Esophagus muscularis mucosa (tissue), 4 donors: ENCODE measurements at places on chromosomes 1 and 21. TPM values are rescaled to one million over a fixed set of nuclear protein-coding genes. Genes with fewer than 3 reads are reported as not detected.

GRCh38 chr1:17139637-17140036 lies 20.4 kb upstream of the PADI2 start:
- no peak for DNase-seq

- peak; percentile 98 for DNase-seq
These were observed at the start of gene COA6 for GRCh38 chr1:234373064-234373958. COA6 (plus strand) TSS chr1:234373456; CDS start chr1:234373467, 11 bp downstream.

GRCh38 chr1:63198871-63199394 lies 123.4 kb upstream of the FOXD3 start:
- no peak for DNase-seq

DNA sequence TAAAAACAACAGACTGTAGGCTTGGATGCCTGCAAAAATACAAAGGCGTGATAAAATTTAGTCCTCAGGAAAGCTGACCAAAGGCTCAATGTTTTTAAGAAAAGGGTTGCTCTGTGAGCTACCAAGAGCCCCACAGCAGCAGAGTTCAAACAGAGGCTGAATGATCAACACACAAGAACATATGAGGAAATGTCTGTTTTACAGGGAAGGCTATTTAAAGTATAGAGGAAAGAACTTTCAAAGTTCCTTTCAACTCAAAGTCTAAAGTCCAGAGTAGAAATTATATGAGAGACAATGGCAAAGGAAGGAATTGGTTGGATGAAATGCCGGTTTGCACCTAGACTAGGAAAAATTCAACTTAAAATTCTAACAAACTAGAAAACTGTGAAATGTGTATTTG lies 8.6 kb downstream of the CLSTN1 start:
- DNase-seq = no peak

C1orf105 gene
- not detected for total RNA-seq

- no peak for DNase-seq
These were observed 115.7 kb downstream of the CENPF start for GRCh38 chr1:214718724-214719123.

GRCh38 chr1:199184180-199184579 lies 545.3 kb downstream of the PTPRC start:
- no peak for DNase-seq

DNA sequence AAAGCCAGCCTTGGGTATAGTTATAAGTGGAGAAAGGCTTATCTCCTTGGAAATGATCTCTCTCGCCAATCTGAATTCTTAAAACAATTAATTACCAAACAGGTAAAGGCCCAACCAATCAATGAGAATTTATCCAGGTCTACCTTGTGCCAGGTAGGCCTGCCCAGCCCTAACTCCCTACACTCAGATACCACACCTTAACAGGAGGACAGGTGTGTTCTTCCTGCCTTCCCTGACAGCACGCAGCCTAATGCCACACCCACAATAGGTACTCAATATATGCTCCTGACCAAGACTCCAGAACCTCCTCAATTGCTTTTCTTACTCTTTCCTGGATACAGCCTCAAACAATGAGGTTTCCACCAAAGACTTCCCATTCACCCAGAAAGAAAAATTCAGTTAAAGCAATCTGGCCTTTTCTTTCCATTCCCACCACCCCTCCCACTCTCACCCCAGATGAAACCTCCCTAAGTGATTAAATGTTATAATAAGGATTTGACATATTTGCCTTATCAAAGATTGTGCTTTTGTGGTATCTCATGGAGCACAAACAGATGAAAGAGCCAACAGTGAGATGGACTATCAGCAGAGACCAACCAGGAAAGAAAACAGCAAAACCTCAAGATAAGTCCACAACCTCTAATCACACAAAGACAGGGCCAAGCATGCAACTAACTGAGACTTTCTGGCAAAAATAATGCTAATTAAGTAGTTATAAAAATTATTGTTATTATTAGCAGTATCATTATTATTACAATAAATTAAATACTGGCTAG lies 25.6 kb downstream of the TRABD2B start:
- no peak for DNase-seq
